ENCODE measurements at places on chromosomes 2 and 18. TPM values are rescaled to one million over a fixed set of nuclear protein-coding genes. Genes with fewer than 3 reads are reported as not detected.

- no peak for DNase-seq
These were observed 237.3 kb downstream of the C1D start for GRCh38 chr2:67825476-67825875.

GRCh38 chr2:113175736-113176695 lies 2.2 kb downstream of the PSD4 start:
- no peak for DNase-seq

DNA sequence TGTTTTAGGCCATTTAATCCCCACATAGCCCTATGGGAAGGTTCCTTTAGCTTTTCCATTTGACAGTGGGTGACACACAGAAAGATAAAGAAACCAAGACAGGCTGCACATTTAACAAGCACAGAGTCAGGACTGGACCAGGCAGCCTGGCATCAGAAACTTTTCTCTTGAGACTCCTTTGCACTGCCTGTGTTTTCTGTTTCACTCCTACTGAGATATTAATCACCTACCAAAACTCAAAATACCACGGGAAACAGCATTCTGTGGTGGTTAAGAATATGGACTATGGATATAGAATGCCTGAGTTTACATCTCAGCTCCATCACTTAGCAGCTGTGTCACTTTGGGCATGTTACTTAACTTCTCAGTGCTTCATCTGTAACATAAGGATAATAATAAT lies 73.3 kb downstream of the CTAGE1 start:
- DNase-seq: no peak

DNA sequence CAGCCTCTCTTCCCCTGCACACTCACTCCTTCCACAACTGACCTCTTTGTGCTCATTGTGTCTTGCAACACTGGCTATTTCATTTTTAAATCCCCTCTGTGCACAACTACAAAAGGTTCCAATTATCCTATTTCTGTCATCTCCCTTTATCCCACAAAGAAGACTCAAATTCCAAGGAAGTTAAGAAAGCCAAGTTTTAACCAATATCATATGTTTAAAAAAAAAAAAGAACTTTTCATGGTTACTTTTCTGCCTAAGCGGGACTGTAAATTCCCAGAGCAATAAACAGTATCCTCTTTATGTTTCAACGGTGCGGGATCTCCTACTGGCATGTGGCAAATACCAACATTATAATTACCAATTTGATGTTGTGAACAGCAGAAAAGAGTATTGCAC lies 83.8 kb downstream of the DOCK10 start:
- no peak for DNase-seq

GRCh38 chr2:231065966-231066365 lies 9.3 kb downstream of the PSMD1 start:
- no peak for DNase-seq

GRCh38 chr18:64747803-64748202 lies 598.9 kb upstream of the LINC00305 start:
- no peak for DNase-seq

- peak; percentile 71 for DNase-seq
These were observed 919 bp upstream of the PCBP1 start for GRCh38 chr2:70086278-70086837.

PARD3B gene
- 20.0 TPM for total RNA-seq

PRSS56 gene
- not detected for total RNA-seq

- DNase-seq: no peak
These were observed 420.0 kb downstream of the ZEB2 start for GRCh38 chr2:144099780-144100377.

Data from colonic mucosa (tissue), 4 donors.